Fibroblast of skin of left biceps (primary cell): ENCODE measurements at places on chromosomes 12 and 14.

GRCh38 chr14:32109676-32110547 is 32.8 kb downstream of the ARHGAP5 start:
- peak; percentile 76 for DNase-seq

- DNase-seq = no peak
Measured at GRCh38 chr14:98167275-98167674, 1104.7 kb downstream of the BCL11B start.

- no peak for DNase-seq
Measured at GRCh38 chr14:45526715-45527549, 273.9 kb upstream of the MIS18BP1 start.

GRCh38 chr12:69619050-69619449 is 8.3 kb upstream of the LRRC10 start:
- no peak for DNase-seq

GRCh38 chr12:40054555-40055227 is 51.2 kb downstream of the SLC2A13 start:
- DNase-seq = peak; percentile 4

DNA sequence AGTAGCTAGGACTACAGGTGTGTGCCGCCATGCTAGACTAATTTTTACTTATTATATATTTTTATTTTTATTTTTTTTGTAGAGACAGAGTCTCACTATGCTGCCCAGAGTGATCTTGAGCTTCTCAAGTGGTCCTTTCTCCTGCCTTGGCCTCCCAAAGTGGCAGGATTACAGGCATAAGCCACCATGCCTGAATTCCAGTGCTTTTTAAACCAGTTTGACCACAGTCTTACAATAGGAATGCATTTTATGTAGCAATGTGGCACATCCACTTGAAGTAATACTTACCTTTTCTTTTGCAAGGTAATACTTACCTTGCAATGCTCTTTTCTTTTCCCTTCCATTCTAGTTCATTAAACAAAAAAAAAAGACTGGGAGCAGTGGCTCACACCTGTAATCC is 38.0 kb upstream of the CPM start:
- DNase-seq = no peak

DNA sequence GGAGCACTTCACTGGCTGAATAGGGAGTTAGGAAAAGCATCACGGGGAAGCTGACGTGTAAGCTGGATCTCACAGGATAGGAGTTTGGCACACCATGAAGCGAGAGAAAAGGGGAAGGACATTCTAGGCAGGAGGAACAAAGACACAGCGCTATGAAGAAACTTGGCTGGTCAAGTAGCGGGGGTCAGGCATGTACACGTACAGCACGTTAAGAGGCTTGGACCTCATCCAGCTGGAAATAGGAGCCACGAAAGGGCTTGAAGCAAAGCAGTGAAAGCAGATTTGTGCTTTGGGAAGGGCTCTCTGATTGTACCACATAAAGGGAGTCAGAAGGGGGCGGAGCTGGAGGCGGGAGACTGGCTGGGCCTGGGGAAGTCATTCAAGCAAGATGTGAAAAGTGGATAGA is 19.6 kb upstream of the GALNT8 start:
- DNase-seq = peak; percentile 37

- DNase-seq = no peak
Measured at GRCh38 chr12:91874086-91874865, 271.4 kb downstream of the BTG1 start.

GRCh38 chr12:34399631-34400410 is 377.5 kb downstream of the ALG10 start:
- DNase-seq = no peak

GRCh38 chr12:65168681-65169319 is 583 bp upstream of the LEMD3 start:
- DNase-seq = no peak

DNA sequence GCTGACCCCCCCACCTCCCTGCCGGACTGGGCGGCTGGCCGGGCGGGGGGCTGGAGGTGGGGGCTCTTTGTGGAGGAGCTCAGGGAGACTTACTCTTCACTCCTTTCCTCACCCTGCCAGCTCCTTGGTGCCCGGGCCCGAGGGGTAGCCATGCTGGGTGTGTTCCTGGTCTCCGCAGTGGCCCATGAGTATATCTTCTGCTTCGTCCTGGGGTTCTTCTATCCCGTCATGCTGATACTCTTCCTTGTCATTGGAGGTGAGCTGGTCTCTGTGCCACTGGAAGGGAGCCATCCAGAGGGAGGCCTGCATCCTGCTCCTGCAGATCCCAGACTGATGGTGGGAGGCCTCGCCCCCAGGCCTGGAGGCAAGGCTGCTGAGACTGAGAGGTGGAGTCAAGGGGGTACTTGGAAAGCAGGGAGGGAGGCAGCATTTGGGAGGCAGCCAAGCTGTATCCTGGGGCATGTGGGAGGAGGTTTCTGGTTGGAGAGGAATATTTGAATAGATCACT is 19.7 kb downstream of the SOAT2 start:
- no peak for DNase-seq

DNA sequence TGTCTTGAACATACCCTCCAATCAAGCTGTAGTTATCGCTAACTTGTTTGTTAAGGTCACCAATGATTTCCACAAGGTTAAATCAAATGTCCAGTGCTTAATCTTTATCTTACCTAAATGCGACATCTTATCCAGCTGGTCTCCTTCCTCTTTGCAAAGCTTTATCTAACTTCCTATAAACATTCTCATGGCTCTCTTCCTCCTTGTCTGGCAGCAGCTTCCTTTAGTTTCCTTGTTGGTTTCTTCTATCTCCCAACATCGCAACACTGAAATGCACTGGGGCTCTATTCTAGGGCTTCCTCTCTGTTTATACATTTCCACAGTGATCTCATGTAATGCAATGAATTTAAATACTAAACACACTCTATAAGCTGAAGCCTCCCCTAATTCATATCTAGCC is 28.7 kb downstream of the UBE2N start:
- no peak for DNase-seq

DNA sequence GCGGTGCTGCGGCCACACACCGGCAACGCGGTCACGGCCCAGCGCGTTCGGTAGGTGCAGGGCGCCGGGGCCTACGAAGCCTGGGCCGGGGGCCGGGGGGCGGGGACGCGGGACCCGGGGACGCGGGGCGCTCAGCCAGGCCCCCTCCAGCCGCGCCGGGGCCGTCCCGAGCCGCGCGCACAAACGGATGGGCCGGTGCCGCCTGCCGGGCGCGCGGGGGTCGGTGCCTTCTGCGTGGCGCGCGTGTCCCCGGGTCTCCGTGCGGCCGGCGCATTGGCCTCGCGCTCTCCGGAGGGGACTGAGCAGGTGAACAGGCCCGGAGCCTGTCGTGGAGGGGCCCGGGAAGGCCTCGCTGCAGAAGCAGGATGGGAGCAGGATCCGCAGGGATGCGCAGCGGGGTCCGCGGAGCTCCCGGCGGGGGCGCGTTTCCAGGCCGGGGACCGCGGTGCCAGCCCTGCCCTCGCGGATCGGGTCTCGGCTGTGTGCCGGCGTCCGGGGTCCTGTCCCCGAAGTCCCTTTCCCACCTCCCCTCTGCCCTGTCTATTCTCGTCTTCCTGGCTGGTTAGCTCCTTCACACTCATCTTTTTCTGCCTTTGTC is 421 bp downstream of the GLT1D1 start:
- DNase-seq = no peak

DNA sequence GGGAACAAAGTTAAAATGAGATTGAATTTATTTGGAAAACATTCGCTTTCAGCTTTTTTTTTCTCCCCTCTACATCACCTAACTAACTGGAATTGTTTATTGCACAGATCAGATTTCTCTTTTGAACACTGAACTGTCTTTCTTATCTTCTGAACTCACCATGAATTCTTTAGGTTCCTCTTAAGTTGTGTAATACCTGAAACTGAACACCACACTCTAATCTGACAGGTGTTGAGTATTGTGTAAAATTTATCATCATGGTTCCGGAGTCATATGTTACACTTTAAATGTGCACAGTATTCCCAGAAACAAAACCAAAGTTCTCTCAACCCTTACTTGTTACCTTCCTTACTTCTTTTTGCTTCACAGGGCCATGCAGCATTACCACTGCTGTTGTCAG is 66.8 kb downstream of the TGFB3 start:
- DNase-seq = no peak

- peak; percentile 56 for DNase-seq
Measured at GRCh38 chr14:67622675-67623074, 3.0 kb downstream of the ARG2 start.

DNA sequence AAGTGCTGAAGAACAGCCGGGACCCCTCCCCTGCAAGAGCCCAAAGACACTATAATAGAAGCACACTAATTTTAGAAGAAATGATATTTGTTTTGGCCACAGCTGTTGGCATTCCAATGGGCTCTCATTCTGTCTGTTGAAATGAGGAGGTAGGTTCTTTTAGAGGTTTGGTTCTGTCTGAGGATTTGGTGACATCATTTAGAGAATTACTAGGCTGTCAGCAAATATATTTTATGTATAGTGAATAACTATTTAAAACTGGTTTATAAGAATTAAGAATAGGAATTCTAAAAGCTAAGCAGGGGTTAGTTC is 200.7 kb upstream of the SLC38A2 start:
- no peak for DNase-seq
